NCI-H2107 (cell line): ENCODE measurements at places on chromosomes 1 and 21.

DNA sequence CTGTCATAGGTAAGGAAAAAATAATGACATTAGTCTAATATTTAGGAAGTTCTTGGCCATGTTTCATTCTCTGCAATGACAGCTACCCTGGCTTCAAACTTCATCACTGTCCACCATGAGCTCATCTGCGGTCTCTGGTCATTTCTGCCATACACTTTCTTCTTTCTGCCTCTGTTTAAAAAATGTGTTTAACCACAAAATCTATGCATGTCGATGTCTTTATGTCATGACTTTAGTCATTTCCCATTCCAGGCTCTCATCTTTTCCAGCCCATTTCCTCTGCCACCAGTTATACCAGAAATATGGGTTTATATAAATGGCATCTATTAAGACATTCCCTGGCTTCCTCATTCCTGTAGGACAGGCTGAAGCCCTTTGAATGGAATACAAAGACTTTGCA, 68.5 kb upstream of the DUSP10 start:
- DNase-seq, result no peak

DNA sequence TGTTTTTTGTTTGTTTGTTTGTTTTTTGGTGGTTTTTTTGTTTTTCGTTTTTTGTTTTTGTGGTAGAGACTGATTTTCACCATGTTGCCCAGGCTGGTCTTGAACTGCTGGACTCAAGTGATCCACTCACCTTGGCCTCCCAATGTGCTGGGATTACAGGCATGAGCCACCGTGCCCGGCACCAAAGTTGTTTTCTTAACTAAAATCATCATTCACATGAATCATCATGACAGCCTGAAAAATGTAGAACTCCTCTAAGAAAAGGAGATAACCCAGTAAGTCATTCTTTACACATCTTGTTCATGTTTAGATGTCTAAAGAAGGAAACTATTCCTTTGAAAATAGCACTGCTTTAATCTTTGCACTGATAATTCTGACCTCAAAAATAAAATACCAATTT, 37.5 kb downstream of the DISP1 start:
- DNase-seq, result no peak

GRCh38 chr1:10782491-10783244, 13.8 kb downstream of the CASZ1 start:
- DNase-seq, result no peak

- DNase-seq, result no peak
Observed at GRCh38 chr1:47002211-47002610, 21.3 kb upstream of the CYP4X1 start.

DNA sequence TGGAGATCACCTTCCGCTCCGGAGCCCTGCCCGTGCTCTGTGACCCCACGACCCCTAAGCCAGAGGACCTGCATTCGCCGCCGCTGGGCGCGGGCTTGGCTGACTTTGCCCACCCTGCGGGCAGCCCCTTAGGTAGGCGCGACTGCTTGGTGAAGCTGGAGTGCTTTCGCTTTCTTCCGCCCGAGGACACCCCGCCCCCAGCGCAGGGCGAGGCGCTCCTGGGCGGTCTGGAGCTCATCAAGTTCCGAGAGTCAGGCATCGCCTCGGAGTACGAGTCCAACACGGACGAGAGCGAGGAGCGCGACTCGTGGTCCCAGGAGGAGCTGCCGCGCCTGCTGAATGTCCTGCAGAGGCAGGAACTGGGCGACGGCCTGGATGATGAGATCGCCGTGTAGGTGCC, 9.6 kb downstream of the SPATA46 start:
- no peak for DNase-seq

- no peak for DNase-seq
Observed at GRCh38 chr1:62435231-62436038, 1.4 kb upstream of the USP1 start.

GRCh38 chr1:170730438-170730837, 66.5 kb downstream of the PRRX1 start:
- no peak for DNase-seq

GRCh38 chr1:152020849-152021248, 16.0 kb downstream of the S100A11 start:
- DNase-seq, result no peak
